ENCODE measurements at places on chromosomes 16 and 17.

GRCh38 chr17:7644775-7645174 is 6.0 kb upstream of the ATP1B2 start:
- ATAC-seq: no peak

DNA sequence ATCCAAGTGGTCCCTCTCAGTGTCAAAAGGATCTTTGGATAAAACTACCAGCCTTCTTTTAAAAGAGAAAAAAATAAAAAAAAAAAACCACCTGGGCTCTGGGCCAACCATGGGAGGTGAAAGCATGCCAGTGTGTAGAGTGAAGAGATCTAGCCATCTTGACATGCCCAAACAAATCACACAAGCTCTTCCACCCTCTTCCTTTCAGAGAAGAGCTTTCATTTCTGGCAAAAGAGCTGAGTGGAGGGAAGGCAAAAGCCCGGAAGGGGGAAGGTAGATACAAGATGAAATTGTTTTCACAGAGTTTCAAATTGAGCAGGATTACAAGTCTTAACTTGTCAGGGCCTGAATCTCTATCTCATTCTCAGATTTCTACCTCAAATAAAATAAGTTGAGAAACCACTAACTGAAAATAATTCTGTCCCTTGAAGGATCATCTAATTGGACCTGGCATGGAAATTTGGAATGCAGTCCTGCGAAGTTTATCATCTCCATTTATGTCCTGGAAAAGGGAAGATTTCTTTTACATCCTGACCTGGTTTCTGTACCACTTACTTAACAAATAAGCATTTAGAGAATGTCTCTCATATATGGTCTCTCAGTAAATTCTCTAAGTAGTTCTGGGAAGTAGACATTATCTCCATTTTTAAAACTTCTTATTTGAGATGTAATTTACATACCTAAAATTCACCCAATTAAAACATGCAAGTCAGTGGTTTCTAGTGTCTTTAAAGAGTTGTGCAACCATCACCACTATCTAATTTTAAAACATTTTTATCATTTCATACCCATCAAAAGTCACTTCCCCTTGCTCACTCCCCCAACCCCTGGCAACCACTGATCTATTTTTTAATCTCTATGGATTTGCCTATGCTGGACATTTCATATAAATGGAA is 93.7 kb downstream of the TANGO6 start:
- no peak for ATAC-seq

- ATAC-seq: no peak
Observed at GRCh38 chr16:17316005-17316404, 154.8 kb downstream of the XYLT1 start.

DNA sequence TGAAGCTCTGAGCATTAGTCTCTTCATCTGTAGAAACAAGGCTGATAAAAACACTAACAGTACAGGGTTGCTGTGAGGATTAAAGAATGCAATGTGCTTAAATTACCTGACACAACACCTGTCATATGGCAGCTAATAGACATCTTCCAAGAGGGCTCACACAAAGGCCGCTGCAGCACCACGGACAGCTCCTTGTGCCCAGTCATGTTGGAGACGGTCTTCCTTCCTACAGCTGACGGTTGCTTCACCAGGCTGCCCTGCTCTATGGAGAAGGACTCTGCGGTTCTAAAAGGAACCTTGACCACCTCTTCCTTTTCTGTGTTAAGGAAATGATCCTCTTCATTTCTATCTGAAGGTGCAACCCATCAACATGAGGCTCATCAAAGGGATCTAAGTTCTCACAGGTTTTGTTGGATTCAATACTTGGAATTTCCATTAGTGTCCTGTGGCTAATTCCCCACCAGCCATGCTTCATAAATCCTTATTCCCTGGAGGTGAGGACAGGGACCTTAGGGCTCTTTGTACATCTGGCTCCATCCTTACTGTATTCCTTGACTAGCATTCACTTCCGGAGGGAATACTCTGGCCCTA is 138.9 kb upstream of the CES5A start:
- ATAC-seq: no peak

DNA sequence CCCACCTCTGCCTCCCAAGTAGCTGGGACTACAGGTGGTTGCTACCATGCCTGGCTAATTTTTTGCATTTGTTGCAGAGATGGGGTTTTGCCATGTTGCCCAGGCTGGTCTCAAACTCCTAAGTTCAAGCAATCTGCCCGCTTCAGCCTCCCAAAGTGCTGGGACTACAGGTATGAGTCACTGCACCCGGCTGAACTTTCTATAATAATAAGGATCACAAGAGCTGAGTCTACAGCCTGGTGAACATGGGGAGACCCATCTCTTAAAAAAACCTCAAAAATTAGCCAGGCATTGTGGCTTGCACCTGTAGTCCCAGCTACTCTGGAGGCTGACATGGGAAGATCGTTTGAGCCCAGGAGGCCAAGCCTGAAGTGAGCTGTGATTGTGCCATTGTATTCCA is 53.5 kb downstream of the WDR59 start:
- ATAC-seq: no peak

DNA sequence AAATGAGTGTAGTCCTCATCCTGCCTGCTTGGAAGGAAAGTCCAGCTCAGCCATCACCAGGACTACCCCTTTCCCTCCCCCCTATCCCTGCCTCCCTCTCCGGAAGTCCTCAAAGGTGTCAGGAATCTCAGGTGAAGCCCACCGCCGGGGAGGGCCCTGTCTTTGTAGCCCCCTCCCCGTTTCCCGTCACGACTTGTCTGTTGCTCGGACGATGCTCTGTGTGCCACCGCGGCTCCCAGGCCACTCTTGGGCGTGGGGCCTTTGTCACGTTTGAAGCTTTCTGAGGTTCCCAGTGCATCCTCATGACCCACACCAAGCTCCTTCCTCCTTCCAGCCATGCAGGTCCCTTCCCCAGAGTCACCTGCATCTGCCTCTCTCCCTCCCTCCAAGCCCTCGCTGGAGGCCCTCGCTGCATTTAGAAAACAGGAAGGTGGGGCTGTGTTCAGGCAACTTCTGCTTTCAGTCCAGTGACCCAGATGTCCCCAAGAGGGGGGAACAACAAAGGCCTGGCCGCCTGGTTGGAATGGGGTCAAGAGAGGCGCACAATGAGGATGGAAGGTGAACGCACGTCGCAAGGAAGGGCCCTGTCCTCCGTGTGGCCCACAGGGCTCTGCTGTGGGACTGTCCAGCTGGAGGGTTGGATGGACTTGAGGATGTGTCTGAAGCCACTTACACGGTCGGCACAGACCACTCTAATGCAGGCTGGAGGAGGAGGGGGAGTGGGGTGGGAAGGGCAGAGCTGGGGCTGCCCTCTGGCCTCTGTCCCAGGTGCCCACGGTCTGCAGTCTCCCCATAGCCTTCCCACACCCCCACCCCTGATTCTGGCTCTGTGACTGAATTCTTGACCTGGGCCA is 59.9 kb downstream of the OR1D5 start:
- ATAC-seq: no peak

- no peak for ATAC-seq
Observed at GRCh38 chr17:49764559-49765180, 739 bp upstream of the FAM117A start.

DNA sequence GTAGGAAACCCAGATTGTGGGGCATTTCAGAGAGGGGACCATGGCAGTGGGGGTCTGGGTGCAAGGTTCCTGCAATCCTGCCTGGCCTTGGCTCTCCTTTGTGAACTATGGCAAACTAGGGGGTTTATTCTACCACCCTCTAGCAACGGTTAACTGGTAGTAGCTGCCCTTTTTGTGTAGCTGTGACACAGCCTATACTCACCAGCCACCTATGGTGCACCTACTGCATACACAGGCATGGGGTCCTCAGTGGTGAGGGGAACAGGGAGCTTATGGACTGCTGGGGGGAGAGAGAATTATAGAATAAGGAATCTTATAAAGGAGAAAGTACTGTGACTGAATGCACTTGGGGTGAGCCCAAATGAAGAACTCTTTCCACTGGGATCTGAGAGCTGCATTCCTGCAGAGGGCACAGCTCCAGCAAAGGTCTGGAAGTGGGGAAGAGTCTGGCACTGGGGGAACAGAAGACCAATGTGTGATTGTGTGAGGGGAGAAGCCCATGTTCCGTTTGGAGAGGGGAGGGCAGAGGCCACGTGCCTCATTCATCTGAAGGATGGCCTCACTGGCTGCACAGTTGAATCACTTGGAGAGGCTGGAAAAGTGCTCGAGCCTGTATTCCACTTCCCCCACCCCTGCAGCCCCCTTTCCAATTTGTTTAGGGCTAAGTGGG is 2.1 kb downstream of the MT1X start:
- ATAC-seq: no peak

- ATAC-seq: no peak
Observed at GRCh38 chr17:1626333-1626732, 2.3 kb downstream of the SLC43A2 start.

GRCh38 chr17:31466096-31466760 is 74.8 kb downstream of the RAB11FIP4 start:
- ATAC-seq: no peak

Data from activated CD4-positive, CD25-positive, alpha-beta regulatory T cell treated with anti-CD3 and anti-CD28 coated beads, Interleukin-2, amount 50 U/mL, for 24 hours (primary cell).